NCI-H774 (cell line): ENCODE measurements at places on chromosomes 2 and 18.
A peak's percentile ranks its signal among the peaks of the same experiment; 100 is the strongest.

- peak; percentile 12 for DNase-seq
Observed at GRCh38 chr2:196274387-196274809, 103.0 kb upstream of the STK17B start.

DNA sequence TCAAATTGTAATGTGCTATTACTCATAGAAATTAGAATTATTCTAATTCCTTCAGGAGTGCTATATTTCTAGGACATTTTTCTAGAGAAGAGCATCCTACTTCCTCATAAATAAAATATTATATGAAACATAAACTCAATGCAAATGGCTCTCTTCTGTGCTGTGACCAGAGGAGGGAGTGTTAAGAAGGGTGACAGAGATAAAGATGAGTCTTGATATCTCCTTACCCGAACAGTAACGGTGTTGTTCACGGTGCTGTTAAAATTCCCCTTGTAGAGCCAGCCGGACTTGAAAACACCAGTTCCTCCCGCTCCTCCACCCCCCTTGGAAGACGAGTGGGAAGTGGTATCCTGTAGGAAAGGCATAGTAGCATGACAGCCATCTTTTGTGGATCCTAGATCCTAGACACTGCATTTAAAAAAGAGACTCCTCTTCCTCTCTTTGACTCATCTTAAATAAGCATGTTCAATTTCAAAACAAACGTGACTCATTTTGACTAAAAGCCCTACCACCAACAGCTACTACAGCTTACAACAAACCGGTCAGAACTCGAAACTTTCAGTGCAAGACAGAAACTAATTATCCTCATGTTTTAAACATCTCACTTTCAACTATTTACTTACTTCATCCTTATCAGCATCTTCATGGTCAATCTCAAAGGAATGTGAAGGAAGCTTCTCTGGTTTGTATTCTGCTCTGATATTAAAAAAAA, 156.3 kb downstream of the DOCK10 start:
- no peak for DNase-seq

- DNase-seq: no peak
Observed at GRCh38 chr2:218782528-218782844, 539 bp downstream of the CYP27A1 start.

- DNase-seq: no peak
Observed at GRCh38 chr18:41462946-41463345, 492.1 kb upstream of the PIK3C3 start.
